ENCODE measurements at places on chromosomes 12 and 14.

DNA sequence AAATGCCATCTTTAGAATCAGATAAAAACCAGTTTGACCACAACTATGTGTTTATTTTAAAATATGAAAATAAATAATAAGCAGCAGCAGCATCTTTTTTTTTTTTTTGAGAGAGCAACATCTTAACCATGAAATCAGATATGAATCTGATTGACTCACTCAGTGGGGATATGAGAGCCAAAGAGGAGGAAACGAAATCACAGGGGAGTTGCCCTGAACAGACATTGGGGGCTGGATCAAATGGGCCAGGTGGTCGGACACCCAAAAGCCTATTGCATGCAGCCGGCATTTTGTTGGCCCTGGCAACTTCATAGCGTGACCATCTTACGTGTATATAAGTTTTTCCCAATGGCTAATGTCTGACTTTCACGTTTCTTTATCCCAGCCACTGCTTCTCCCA is 321.1 kb downstream of the NPAS3 start:
- DNase-seq = no peak

GRCh38 chr12:59484575-59484974 is 111.3 kb upstream of the SLC16A7 start:
- DNase-seq = no peak

DNA sequence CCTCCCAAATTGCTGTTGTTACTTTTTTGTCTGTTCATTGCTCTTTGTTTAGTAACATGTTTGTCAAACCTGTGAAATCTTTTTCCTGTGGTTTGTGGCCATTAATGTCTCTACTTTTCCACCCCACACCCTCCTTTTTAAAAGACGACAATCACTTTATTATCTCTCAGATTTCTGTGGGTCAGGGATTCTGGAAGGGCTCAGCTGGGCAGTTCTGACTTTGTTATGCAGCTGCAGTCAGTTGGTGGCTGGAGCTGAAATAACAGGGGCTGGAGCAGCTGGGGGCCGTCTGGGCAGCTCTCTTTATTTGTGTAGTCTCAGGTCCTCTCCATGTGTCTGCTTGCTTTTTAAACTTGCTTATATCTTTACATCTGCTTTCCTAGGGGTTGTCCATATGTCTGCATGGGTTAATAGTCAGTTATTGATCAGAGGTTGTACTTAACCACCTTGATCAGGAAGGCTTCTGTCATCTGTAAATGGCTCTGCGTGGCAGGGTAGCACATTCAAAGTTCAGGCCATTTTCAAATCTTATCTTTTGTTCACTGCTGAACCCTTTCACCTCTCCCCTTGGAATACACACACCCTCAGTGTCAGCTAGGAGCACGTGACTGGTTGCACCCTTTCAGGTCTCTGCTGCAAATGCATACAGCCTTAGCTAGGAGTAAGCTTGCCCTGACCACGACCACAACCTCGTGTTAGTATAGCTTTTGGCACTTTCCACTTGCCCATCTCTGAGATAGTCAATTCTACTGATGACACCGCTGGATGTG is 27.9 kb downstream of the BORCS5 start:
- no peak for DNase-seq

GRCh38 chr12:32895688-32896431 is 717 bp downstream of the PKP2 start:
- DNase-seq = no peak

DNA sequence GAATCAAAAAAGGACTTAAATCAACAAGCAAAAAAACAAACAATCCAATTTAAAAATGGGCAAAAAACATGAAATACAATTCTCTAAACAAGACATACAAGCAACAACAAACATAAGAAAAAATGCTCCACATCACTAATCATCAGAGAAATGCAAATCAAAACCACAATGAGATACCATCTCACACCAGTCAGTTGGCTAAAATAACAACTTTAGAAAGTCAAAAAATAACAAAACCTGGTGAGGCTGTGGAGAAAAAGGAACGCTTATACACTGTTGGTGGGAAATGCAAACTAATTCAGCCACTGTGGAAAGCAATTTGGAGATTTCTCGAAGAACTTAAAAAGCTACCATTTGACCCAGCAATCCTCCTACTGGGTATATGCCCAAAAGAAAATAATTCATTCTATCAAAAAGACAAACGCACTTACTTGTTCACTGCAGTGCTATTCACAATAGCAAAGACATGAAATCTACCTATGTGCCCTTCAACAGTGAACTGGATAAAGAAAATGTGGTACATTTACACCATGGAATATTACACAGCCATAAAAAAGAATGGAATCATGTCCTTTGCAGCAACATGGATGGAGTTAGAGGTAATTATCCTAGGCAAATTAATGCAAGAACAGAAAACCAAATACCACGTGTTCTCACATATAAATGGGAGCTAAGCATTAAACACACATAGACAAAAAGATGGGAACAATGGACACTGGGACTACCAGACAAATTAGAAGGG is 26.9 kb downstream of the PRKD1 start:
- no peak for DNase-seq

DNA sequence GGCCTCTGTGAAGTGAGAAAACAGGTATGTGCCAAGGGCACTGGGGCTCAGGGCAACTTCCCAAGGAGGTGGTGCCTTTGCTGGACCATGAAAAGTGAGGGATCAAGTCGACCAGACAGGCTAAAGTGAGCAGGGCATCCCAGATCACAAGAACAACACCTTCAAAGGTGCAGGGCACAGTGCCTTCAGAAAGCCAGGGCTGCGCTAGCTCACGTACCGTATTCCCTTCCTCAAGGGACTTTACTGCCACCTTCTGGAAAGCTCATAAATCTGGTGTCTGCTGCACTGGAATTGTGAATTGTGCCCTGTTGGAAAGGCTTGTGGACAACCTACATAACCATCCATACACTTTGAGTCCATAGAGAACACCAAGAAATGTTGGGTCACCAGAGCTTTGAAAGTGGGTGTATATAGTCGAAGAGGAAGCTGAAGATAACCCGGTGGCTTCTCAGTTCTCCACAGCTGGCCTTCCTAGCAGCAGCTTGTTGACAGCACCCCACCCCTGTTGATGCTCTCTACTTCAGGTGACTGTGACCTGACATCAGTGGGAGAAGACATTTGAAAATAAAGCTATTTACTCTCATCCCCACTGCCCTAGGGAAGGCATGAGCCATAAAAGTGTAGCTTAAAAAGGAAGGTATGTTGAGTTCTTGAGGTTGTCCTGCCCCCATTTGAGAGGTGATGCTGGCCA is 24.5 kb downstream of the FIGNL2 start:
- peak; percentile 8 for DNase-seq

GRCh38 chr12:107411792-107412535 is 273.6 kb upstream of the PWP1 start:
- no peak for DNase-seq

DNA sequence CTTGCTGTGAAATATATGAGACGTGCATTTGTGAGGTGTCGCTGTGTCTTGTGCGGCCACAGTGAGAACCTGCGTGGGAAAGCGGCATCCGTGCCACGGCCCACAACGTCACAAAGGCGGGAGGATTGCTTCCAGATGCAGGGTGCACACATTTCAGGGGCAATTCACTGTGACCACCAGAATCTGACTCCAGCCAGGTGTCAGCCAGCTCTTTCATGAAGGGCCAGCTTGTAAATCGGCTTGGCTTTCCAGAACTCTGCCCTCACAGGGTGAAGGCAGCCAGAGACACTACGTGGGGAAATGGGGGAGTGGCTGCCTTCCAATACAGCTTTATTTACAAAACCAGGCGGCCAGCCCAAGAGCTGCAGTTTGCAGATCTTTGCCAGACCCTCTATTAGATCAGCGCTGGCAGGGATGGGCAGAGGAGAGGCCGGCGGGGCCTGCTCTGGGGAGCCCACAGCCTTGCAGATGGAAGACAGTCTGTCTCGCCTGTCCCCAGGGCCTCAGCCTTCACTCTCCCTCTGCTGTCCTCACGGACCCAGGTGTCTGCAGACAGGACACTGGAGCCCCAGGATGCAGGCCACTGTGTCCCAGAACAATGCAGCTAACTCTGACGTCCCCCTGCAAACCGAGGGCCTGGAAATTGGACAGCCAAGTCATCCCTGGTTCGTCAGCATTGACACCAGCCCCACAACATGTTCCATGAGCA is 53.5 kb downstream of the ADGRD1 start:
- DNase-seq = no peak

- no peak for DNase-seq
Observed at GRCh38 chr12:56682323-56682722, 5.8 kb downstream of the PTGES3 start.

DNA sequence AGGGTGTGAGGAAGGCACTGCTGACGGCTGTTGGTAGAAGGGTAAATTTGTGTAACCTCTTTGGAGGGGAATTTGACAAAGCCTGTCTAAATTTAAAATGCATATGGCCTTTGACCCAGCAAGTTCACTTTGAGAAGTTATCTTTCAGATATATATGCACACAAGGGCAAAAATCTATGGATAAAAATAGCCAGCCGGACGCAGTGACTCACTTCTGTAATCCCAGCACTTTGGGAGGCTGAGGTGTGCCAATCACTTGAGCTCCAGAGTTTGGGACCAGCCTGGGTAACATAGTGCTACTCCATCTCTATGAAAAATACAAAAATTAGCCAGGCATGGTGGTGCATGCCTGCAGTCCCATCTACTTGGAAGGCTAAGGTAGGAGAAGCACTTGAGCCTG is 13.4 kb downstream of the UBC start:
- DNase-seq = no peak

DNA sequence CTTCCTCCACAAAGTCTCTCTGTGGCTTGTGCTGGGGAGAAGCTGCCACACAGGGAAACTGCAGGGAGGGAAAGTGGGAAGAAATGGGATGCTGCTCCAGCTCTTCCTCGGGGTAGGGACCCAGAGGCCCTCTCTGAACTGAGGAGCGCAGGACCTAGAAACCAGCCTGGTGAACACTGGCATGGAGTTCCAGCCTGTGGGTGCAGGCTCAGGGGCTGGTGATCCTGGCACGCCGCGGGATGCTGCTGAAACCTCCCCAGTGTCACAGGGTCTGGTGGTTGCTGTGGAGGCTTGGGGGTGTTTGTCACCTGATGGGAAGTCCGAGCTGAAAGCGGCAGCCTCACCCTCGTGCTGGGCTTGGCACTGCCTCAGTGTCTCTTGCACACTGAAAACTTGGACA is 5.2 kb upstream of the KRT75 start:
- no peak for DNase-seq

DNA sequence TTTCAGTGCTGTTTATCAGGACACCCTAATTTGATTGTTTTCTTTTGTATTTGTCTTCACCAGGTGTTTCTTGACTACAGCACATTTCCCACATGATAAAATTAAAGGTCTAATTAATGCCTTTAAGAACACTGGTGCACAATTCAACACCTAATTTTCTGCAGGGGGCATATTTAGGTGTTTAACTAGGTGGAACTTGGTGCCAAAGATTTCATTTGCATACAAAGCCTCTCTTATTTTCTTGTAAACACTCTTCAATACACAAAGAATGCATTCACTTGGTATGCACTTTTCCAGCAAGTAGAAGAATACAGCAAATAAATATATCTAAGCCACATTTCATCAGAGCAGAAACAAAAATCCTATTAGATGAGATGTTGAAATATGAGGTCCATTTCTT is 646.2 kb upstream of the FOXG1 start:
- DNase-seq = no peak

- no peak for DNase-seq
Observed at GRCh38 chr12:121613462-121613861, 12.9 kb upstream of the ORAI1 start.

- no peak for DNase-seq
Observed at GRCh38 chr12:75505706-75506312, 5.6 kb downstream of the KRR1 start.

DNA sequence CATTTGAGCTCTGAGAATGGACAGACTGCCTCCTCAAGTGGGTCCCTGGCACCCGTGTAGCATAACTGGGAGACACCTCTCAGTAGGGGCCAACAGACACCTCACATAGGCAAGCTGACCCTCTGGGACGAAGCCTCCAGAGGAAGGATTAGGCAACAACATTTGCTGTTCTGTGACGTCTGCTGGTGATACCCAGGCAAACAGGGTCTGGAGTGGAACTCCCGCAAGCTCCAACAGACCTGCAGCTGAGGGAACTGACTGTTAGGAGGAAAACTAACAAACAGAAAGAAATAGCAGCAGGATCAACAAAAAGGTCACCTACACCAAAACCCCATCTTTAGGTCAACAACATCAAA is 69.6 kb downstream of the CEP83 start:
- DNase-seq = no peak

DNA sequence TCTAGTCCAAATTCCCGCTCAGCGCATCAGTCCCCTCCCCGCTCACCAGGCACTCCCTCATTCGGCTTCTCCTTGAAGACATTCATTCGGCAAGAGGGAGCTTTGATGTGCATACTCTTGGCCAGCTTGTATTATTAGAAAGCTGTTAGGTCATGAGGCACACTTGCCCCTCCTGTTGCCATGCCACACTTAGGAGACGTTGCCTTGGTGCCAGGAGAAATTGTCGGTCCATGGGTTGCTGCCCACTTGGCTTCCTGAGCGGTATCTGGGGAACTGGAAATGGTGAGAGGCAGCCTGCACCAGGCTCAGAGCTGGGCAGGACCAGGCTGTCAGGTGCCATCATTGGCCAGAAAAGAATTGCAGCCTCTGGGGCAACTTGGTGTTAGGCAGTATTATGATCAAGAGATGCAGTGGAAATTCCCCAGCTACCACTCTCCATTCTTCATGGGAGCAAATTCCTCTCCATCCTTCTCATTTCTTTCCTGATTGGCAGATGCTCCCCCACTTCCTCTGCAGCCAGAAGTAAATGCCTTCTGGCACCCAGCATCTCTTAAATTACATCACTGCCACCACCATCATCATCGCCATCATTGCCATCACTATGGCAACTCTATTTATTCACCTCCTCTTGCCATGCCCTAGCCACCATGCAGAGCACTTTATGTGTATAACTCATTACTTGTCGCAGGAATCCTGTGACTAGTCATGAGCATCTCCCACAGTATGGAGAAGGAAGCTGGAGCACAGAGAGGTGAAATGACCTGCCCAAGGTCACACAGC is 12.4 kb downstream of the CABP1 start:
- no peak for DNase-seq

GRCh38 chr12:65464930-65465329 is 186.4 kb downstream of the MSRB3 start:
- DNase-seq = no peak

DNA sequence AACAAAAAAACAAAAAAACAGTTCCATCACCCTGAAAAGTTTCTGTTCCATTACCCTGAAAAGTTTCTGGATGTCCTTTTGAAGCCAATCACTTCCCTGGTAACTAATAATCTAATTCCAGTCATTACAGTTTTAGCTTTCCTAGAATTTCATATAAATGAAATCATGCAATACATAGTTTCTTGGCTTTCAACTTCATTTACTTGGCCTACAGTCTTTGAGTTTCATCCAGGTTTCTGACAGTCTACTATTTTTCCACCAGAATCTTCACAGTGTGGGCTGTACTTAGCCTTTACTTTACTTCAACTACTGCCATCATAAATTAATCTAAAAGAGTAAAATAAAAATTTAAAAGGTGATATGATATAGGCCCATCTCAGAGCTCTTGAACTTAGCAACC is 55.5 kb downstream of the RPS6KA5 start:
- no peak for DNase-seq

DNA sequence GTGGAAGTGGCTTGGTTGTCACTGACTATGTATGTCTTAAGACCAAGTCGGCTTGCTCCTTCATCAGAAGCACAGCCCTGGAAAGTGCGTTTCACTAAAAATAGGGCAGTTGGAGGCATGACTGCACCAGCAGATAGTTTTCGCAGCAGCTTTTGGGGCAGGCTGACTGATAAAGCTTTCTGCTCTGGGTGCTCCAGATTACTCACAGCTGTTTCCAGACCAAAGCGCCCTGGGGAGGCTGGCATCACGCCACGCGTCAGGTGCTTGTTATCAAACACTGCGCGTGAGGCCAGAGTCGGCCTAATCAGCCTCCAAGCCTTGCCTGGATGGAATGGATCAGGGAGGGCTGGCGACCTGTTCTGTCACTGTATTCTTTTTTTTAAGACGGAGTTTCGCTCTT is 13.3 kb upstream of the LRRC10 start:
- DNase-seq = no peak
